Frontal cortex (tissue), 4 donors: ENCODE measurements at places on chromosomes 2 and 18.

DNA sequence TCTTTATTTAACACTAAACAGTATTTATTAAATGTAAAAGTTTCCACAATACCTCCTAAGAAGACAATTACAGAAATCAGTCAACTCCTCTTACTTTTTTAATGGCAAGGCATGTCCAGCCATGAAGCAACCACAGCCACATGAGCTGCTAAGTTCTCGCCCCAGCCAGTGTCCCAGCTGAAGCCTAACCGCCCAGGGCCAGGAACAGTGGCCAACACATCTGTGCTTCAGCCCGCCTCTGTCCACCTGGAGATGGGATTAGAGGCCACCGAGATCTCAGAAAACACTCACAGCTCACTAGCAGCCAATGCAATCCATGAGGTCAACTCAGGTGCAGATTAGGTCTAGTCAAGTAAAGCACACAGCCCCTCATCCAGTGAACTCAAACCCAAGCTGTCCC is 40.2 kb downstream of the PID1 start:
- DNase-seq, result no peak

DNA sequence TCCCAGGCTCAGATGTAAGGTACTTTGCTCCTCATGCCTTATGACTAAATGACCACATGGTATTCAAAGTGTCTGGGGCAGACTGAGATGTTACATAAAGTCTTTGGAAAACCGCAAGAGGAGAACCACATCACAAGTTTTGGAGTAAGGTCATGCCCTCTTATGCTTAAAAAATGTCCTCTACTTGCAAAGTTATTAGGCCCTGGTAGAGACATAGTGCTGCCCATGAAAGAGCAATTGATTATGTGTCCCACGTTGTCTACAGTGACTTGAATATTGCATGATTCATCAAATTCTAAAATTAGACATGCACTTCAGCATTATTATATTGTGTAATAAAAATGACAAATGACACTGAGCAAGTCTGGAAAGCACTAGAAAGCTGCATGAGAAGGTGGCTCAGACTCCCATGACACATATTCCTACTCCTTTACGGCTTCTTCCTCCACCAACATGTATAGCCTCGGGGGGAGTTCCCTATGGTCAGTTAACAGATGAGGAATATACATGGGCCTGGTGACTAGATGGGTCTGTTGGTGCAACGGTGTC is 602.6 kb upstream of the VRK2 start:
- no peak for DNase-seq

DNA sequence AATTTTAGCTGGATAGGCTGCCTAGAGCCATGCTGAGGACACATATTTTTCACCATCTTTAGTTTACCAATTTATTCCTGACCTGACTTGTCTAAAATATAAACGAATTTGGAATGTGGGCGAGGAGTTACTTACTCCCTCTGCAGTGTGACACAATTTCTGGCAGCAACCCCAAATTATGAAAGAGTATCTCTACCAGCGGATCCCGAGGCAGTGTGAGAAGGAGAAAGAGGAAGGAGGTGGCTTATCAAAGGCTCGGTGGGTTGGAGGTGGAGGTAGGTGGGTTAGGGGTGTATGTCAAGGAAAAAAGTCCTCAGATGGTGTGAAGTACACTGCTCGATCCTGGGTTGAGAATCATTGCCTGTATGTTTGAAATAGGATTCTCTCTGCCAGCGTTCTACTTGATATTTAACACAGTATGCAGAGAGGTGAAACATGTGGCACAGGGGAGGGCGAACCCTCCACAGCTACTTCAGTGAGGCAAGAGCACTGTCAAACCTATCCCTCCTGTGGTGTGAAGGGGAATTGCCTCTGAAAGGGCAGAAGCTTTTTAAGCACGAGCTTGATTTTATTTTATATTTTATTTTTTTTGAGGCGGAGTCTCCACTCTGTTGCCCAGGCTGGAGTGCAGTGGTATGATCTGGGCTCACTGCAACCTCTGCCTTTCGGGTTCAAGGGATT is 76.0 kb downstream of the RFTN2 start:
- DNase-seq, result no peak

DNA sequence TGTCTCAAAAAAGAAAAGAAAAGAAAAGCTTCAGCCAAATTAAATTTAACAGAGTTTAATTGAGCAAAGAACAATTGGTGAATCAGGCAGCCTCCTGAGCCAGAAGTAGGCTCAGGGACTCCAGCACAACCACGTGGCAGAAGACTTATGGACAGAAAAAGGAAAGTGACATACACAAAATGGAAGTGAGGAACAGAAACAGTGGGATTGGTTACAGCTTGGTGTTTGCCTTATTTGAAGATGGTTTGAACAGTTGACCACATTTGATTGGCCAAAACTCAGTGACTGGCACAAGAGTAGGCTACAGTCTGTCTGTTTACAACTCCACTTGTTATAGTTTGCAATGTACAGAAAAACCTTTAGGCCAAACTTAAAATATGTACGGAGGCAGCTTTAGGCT is 83.1 kb downstream of the SOCS6 start:
- DNase-seq, result no peak

GRCh38 chr18:13494871-13495445 is 231.4 kb downstream of the FAM210A start:
- DNase-seq, result no peak

- DNase-seq, result no peak
These were observed 192.8 kb downstream of the PTGR3 start for GRCh38 chr18:75016025-75016717.

DNA sequence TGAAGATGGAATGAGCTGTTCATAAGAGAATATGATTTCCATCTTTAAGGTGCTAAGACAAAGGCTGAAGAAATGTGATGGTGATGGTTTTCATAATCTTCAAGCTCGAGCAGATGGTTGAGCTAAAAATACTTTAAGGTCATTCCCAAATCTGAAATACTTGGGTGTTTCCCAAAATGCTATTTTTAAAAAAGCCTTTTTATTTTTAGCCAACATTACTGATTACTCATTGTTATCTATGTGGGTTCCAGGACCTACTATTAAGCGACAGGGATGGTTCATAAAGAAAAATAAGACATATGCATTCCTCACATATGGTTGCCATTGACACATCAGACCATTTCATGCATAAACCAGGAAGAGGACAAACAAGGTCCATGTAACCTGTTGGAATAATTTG is 298.5 kb downstream of the PLCL1 start:
- DNase-seq, result no peak

DNA sequence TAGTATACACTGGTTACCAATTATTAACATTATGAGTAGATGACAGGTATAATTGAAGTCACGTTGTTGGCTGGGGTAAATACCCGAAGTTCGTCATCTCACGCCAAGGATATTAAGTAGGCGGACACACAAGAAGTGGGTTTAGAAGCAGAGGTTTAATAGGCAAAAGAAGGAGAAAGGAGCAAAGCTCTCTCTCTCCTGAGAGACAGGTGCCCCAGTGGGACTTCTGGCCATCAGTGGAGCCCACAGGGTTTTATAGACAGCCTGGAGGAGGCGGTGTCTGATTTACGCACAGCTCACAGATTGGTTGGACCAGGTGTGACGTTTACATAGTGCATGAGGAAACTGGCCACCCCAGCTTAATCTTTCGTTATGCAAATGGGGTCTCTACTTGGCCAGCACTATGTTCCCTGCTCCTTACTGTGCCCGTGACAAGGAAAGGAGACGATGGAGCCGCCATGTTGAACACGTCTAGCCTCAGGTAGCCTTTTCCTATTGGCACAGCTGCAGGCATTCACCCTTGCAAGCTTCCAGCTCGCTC is 128.8 kb upstream of the KYNU start:
- no peak for DNase-seq

GRCh38 chr2:37615804-37616676 is 55.4 kb downstream of the CDC42EP3 start:
- no peak for DNase-seq

- no peak for DNase-seq
These were observed 4.1 kb upstream of the SATB2 start for GRCh38 chr2:199461711-199462346.

DNA sequence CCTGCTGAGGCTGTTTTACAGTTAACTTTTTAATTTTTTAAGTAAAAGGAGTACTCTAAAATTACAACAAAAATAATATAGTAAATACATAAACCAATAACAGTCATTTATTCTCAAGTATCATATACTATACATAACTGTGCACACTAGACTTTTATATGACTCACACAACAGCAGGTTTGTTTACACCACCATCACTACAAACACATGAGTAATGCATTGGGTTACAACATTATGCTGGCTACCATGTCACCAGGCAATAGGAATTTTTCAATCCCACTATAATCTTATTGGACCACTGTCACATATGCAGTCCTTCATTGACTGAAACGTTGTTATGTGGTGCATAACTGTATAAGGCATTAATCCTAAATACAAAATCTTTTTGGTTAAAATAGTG is 42.5 kb downstream of the RASGRP3 start:
- no peak for DNase-seq

DNA sequence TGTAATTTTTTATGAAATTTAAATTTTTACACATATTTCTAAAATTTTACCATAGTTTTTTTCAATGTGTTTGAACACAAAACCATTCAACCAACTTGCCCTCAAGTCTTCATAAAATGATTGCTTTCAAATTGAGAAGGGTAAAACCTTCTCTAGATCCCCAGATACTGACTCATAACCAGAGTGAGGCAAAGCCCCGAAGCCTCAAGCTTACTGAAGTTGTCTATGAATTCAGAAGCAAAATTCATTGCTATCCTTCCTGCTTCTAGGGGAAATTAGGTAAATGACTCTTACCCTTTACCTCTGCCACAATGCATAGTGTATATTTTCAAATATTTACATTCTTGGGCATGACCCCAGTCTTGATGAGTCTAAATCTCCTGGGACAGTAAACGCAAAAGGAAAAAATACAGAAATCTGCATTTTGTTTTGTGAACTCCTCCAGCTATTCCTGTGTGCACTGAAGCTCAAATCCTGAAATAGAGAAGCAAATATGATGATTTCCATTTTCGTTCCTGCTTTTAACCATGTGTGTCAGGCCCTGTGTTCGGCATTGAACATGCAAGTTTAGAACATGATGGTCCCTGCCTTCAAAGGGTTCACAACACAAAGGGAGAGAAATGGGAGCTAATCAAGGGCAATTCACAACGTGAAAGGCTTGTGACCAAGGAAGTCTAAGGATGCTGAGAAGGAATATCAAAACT is 246.3 kb downstream of the SUCLG1 start:
- DNase-seq, result no peak

- DNase-seq, result no peak
These were observed 165.6 kb downstream of the TMEFF2 start for GRCh38 chr2:192029089-192029488.

DNA sequence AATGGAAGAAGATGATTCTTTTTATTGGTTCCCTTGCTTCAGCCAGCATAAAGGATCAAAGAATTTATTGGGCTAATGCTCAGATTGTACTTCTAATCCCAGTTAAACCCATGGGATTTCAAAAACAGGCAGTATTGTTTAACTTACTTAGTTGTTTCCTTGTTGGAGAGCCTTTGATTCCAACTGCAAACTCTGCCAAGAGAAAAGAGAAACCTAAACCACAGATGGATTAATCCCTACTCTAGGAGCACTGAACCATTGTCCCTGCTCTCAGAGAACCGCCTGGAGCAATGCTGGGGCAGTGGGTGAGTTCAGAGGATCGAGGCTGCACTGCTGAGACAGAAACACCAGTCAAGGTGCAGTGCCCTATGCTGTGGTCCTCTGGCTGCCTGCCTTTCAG is 44.9 kb upstream of the SIGLEC15 start:
- DNase-seq, result no peak

- no peak for DNase-seq
These were observed 46.4 kb downstream of the UXS1 start for GRCh38 chr2:106147665-106148064.

- DNase-seq, result no peak
These were observed 17.8 kb upstream of the SMAD7 start for GRCh38 chr18:48968412-48969215.

- DNase-seq, result no peak
These were observed 26.9 kb downstream of the SNORC start for GRCh38 chr2:232896720-232897597.

- DNase-seq, result no peak
These were observed 77.4 kb downstream of the MAPRE2 start for GRCh38 chr18:35118641-35119040.

- DNase-seq, result no peak
These were observed 190.3 kb downstream of the C1D start for GRCh38 chr2:67872481-67872880.
